Esophagus squamous epithelium (tissue), 5 donors: ENCODE measurements at places on chromosomes 1 and 21.

DNA sequence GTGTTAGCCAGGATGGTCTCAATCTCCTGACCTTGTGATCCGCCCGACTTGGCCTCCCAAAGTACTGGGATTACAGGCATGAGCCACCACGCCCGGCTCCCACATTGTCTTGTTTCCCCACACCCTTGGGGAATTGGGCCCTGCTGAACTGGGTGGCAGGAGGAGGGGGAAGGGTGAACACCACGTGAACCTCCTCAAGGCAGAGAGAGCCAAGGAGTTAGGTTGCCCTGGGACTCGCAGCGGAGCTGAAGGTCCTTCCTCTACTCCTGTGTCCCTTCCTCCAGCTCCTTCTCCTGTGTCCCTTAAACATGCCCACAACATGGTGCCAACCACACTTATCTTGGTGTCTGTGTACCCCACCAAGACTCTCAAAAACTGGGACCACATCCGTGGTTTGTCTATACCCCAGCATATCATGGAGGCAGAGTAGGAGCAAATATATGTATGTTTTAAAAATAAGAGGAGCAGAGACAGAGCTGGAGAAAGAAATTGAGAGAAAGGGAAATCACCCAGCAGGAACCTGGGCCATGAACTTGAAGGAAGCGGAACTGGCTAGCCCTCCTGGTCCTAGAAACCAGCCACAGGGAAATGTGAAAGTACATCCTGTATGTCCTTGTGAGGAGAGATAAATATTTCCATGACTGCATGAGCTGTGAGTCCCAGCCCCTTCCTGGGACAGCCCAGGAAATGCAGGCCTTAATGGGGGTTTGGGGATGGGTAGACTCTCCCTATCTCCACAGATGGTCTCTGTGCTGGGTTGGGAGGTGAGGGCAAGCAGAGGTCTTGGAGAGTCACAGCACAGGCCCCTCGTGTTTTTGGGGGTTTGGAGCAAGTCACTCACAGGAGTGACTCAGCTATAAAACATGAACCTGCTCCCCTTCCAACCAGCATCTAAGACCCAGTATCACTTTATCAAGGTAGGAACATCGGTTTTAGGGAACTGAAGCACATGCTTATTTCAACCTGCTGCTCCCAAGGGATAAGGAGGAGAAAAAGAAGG, 9.4 kb upstream of the TAL1 start:
- no peak for DNase-seq

DNA sequence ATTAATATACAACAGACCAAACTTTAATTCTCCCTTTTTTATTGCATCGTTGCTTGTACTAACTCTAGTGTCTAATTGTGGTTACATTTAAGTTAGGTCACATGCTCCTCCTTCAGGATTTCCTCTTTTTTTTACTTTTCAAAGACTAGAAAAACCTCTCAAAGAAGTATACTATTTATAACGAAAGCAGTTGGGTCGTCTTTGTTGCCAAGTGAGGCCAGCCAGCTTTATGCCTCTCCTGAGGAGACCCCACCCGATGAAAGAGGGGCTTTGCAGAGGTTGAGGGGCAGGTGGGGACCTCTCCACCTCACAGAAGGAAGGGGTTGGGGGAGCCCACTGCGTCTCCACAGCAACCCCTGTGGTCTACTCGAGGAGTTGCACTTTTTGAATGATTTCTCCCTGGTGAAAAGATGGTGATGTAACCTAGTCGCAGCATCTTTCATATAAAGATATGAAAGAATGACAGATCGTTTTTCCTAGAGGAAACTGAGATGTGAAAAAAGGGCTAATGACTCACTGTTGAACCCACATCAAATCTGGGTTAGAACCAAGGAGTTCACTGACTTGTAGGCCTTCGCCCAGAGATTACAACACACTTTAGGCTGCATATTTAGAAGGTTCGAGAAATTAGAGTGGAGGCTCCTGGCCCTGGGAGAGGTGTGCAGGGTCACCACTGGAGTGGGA, 6.4 kb downstream of the TGFB2 start:
- no peak for DNase-seq

GRCh38 chr1:119662034-119662437, 14.0 kb upstream of the ZNF697 start:
- no peak for DNase-seq

DNA sequence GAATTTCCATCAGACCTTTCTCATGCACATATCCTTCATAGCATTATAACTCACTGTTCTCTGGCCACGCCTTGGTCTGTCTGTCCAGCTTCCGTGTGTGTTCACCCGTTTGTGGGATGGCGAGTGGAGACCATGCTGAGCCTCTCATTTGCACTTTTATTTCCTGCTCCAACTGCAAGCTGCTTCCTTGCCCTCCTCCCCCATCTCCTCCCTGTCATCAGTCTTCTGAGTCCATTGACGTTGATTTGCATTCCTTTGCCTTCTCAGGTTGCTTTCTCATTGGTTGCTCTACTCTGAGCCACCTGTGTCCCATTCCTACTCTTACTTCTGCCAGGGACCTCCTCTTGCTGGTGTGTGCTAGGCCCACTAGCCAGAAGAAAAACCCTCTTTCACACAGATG, 146.4 kb downstream of the NOS1AP start:
- no peak for DNase-seq

DNA sequence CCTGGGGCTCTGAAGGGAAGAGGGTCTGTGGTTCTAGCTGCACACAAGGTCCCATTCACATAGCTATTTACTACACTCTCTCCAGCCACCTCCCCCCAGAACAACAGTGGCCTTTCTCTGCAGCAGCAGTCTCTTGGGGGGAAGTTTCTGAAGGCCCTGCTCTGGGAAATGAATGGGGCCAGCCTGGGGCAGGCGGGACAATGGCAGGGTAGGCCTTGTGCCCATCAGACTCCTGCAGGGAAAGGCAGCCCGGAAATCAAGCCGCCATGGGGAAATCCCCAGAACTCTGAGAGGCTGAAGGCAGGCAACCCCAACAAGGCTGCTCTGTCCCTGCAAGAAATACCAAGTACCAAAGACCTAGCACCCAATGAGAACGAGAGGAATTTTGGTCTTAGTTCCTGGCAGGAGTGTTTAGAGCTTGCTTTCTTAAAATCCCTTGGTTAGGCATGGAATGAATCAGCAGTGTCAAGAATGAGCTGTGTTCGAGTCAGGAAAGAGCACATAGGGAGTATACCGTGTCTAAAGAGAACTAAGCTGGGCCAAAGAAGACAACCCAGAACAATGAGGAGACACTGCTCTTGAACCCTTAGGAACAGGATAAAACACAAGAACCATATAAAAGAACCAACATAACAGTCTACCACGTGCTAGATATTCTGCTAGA, 11.3 kb downstream of the ARHGEF11 start:
- DNase-seq: no peak

- DNase-seq: no peak
Measured at GRCh38 chr1:10014016-10014415, 17.0 kb downstream of the RBP7 start.

DNA sequence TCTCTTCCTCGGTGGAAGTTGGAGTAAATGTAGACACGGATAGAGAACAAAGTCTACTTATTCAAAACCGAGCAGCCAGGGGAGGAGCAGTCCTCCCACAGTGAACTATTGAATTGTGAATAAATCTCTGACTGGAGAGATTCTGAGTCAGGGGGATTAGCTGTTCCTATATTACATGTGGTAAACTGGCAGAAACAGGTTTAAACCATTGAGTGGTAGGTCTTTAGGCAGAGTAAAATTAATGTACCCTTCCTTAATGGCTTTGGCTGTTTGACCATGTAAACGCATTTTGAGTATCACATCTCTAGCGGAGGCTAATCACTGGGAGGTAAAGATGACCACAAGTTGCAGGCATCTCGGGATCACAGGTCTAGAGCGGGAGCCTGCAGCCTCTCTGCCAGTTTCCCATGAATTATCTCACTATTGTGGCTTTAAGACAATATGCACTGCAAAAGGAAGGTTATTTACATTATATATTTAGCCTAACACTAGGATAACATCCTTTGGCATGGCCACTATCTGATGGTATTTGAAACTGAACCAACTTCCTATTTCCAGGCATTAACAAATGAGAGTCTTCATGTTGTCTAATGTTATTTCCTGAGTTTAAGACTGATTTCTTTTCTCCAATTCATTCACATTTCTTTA, 7.9 kb upstream of the DISC1 start:
- no peak for DNase-seq

DNA sequence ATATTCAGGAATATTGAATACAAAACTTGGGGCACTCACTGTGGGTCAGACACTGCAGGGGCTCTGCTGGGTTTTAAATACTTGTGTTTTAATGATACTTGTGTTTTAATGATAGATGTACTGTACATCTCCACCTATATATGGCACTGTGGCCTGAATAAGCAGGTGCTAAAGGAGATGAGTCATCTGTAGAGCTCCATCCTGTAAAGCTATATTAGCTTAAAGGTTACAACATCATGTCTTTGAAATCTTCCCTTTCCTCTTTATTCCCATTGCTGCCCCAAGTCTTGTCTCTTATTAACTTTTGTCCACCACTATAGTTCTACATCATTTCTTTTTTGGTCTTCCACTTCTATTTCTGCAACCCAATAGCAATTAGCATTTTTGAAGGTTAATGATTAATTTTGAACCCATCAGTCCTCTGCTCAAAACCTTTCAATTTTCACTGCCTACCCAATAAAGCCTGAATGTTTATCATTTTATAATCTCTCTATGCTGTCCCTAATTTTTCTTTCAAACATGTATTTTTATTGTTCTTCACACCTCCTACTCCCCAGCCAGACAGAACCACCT, 113.3 kb upstream of the PTGFR start:
- no peak for DNase-seq

DNA sequence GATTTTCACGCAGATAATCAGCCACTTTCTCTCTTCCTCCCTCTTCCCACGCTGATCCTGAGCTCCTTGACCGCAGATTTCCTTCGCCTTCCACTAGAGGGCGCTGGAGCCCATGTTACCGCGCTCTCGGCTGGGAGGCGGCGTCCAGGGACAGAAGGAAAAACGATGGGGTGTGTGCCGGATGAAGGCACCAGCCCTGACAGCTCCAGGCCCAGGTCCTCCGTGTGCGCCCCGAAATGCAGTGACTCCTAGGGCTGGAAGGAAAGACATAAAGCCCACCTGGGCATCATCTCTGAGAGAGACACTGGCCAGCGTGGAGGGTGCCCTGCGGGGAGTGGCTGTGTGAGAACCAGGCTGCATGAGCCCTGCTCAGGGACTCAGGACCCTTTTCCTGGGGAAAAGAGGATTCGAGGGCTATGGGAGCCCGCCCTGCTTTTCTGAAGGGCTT, 44.9 kb upstream of the CYP2J2 start:
- no peak for DNase-seq

DNA sequence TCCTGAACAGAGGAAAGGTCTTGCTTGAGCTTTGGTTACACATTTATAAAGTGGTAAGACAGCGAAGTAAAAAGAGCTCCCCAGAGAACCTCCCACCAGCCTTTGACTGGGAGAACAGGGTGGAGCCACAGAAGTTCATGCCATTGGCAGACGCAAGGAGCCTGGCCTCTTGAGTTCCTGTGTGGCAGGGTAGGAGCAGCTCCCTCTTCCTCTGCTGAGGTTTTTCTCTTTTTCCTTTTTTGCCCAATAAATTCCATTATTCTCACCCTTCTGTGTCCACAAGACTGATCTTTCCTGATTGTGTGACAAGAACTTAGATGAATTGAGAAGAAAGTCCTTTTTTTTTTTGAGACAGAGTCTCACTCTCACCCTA, 4.3 kb downstream of the THEM4 start:
- no peak for DNase-seq

GRCh38 chr1:163321311-163322305, at the start of gene NUF2:
TSS of gene NUF2 (plus strand) at chr1:163321954. CDS start at chr1:163326052, 4,098 bp downstream.
- peak; percentile 85 for DNase-seq

DNA sequence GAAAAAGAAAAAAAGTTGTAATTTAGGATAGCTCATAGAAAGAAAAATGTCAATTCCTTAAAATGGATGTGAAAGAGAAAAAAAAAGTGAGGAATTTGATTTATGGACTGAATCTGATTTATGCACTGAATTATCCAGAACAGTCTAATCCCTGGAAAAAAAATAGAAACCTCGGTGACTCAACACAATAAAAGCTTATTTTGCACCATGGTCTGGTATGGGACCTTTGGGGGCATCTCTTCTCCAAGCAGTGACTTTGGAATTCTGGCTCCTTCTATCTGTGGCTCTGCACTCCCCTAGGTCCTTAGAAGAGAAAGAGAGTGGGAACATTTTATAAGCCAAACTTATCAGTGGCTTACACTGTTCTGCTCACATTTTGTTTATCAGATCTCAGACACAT, 471.7 kb upstream of the B3GALT2 start:
- no peak for DNase-seq

- DNase-seq: no peak
Measured at GRCh38 chr1:107187399-107187798, 46.6 kb downstream of the NTNG1 start.

DNA sequence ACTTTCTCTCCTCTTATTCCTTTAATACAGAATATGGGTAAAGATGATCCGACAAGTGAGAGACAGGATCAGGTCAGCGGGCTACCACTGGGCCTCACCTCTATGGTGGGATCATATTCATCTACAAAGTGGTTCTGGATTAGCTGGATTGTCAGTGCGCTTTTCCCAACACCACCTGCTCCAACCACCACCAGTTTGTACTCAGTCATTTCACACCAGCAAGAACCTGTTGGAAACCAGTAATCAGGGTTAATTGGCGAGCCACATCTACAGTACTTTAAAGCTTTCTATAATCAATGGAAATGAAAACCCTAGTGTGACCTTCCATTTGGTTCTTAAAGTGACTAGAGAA, 643 bp downstream of the NRAS start:
- no peak for DNase-seq
